GM23248 (cell line): ENCODE measurements at places on chromosomes 4 and X. TPM values are rescaled to one million over a fixed set of nuclear protein-coding genes. Genes with fewer than 3 reads are reported as not detected.

DGAT2L6 gene
- polyA plus RNA-seq = not detected in 2 replicates

H2BW1 gene
- polyA plus RNA-seq = not detected in 2 replicates

PAGE2 gene
- not detected in 2 replicates for polyA plus RNA-seq

MGARP gene
- polyA plus RNA-seq = 2.9 TPM in 2 replicates

CSAG1 gene
- 0.24 TPM in 1 of 2 replicates, not detected in the other for polyA plus RNA-seq

NAT8L gene
- polyA plus RNA-seq = 0.03 TPM in 1 of 2 replicates, not detected in the other

MAGEA6 gene
- not detected in 2 replicates for polyA plus RNA-seq

GRCh38 chr4:26076000-26076587 is 162.1 kb downstream of the SMIM20 start:
- peak; percentile 77 for DNase-seq

GRCh38 chrX:98338544-98338943 is 1454.8 kb downstream of the RPA4 start:
- DNase-seq = no peak

- DNase-seq = no peak
These were observed 136.9 kb downstream of the ASMT start for GRCh38 chrX:1751781-1752180.

DNA sequence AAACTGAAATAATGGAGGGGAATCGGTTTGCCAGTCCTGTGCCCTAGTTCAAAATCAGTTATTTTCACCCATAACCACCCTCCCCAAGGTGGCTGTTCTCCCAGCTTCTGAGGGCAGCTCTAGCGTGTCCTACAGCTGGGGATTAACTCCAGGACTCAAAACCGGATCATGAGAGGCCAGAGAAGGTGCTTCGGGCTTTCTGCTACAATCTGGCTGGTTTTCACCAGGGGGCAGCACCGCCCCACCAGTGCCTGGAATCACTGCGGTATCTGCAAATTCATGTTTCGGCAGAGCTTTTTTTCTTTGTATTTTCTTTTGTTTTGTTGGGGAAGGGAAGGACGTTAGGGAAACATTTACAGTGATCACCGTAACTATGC is 28.4 kb downstream of the PDHA1 start:
- DNase-seq = peak; percentile 78

DNA sequence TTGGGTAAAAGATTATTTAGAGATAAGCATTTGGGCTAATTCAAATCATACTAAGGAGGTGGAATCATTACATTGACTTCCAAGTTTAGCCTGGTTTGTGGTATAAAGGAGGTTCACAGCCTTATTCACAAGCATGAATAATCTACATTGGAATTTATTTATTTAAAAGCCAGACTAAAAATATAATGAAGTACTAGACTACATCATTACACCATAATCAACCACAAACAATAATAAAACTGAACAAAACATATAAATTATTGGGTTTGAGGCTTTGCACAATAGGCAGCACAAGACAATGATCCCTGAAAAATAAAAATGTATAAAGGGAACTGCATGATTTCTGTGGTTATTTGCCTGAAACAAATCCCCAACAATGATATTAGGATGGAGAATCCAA is 314.0 kb downstream of the GBA3 start:
- peak; percentile 60 for DNase-seq

DNA sequence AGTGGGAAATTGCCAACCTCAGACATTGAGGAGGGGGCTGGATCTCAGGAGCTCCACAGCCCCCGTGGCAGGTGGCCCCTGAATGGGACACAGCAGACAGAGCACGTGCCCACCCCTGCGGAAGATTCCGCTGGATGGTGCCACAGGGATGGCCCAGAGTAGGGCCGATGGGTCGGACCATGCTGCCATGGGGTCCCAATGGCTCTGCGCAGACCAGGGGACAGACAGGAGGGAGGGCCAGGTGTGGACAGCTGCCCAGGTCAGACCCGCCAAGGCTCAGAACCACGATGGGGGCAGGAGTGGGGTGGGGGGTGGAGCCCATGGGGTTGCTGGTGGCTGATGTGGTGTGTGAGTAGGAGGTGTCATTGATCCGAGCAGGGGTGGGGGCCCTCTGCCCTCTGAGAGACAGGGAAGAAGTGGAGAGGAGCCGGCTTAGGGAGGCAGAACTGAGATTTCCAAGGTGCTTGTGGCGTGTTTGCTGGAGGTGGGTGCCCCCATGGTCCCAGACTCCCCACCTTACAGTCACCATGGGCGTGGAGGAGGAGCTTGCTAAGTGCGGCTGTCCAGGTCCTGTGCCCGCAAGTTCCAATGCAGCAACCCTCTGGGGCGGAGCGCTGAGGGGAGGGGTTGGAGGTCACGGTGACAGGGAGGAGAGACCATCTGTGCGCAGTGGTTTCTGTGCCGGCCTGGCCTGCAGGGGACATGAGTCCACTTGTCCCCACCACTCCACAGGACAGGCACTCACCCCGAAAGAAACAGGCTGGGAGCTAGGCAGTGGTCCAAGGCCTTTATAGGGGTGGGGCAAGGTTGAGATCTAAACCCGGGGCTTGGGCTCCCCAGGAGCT is 12.9 kb downstream of the SH3TC1 start:
- no peak for DNase-seq

GRCh38 chrX:72020788-72021187 is 110.1 kb downstream of the NHSL2 start:
- no peak for DNase-seq

DNA sequence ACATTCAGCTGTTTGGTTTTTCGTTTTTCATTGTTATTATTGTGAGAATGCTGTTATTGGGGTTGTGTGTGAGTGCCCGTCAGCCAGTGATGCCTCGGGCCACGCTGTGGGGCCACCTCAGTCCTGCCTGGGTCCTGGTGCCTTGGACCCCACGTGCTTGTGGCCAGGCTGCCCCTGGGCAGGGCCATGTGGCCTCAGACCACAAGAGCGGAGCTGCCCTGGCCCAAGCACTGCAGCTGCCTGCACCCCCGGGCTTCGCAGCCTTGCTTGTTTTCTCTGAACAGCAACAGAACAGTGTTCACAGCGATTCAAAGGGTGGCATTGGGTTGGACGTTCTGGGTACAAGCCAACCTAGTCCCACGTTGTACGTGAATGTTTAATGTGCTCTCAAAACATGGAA is 56.9 kb downstream of the CPLX1 start:
- no peak for DNase-seq

GRCh38 chr4:65973186-65973585 is 302.9 kb upstream of the EPHA5 start:
- no peak for DNase-seq

DNA sequence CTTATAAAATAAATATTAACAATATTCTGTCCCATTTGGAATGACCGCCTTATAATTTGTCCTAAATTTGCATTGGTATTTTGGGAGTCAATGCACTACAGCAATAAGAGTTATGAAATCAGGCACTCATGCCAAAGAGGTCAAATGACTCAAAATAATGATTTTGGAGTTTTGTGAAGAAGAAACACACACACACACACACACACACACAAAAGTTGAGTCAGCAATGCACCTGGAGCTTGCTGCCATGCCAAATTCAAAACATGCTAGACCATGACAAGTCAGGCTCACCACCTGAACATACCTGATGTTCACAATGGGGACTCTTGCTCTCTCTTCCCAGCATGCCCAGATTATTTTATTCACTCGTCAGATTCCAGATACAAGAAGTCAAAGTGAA is 56.7 kb downstream of the PROM1 start:
- DNase-seq = no peak

DNA sequence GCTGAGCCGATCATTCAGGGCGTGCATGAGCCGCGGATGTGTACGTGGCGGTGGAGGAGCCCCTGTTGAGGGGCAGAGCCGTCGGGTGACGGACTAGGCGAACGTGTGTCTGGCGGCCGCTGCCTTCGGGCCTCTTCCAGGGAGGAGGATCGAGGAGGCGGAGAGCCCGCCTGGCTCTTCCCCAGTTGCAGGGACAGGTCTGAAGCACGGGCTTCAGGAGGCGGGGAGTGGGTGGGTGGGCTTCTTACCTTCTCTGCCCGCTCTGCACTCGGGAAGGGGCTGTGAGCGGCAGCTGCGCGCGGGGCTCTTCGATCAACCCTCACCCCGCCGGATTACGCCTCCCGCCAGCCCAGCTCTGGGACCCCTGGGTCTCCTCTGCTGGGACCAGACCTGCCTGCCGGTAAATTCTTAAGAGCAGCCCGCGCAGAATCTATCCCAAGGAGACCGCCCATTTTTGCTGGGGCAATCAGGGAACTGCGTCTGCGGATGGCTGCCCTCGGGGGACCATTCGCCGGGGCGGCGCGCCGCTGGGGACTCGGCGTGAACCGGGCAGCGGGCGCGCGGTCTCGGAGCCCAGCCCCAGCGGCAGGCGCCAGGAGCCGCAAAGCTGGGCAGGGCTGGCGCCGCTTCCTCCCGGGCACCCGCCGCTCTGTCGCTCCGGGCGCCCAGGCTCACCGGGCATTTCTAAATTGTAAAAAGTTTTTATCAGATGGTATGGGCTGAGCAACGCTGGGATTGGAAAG is 4.9 kb downstream of the PLAC8 start:
- DNase-seq = peak; percentile 66

GRCh38 chr4:75561789-75562188 is 5.9 kb downstream of the ODAPH start:
- DNase-seq = no peak

DNA sequence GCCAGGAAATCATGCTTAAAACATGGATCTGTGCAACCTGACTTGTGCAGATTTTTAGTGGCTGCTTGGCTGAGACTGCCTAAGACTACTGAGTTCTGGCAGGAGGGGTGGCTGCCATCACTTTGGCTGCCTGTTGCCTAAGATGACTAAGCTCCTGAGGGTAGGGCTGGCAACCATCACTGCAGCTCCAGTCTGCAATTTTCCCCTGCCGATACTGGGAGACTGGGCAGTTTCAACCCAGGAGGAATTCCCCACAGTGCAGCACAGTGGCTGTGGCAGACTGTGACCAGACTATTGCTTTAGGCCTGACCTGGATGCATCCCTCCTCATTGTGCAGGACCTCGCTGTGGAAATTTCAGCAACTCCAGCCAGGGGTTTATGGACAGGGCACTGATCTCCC is 544.9 kb downstream of the ANKRD50 start:
- peak; percentile 63 for DNase-seq

DNA sequence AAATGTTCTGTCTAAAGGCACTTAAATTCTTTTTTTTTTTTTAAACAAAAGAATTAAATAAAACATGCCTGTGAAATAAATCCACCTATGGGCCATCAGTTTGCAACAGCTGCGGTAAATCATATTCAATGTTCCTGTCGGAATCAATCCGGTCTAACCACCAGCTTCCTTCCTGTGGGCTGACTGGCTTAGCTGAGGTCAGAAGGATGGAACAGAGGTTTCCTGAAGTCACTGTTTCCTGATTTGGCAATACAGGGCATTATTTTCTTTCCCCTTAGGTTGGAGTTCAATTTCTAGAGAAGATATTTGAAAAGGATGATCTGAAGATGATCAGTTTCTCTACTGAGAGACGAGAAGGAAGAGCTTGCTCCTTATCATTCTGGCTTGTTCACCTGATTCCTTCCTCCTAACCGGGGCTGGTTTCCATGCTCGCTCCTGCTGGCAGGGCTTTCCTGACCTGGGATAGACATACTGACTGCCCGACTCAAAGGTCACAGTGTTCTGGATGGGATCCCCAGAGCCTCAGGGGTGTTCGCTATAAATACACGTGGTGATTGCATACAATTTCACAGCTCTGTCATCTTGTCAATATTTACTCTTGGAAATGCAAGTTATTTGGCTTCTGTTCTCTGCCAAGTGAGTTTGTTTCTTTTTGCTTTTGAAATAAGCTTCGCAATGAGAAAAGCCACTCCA is 21.7 kb downstream of the PDLIM3 start:
- no peak for DNase-seq

DNA sequence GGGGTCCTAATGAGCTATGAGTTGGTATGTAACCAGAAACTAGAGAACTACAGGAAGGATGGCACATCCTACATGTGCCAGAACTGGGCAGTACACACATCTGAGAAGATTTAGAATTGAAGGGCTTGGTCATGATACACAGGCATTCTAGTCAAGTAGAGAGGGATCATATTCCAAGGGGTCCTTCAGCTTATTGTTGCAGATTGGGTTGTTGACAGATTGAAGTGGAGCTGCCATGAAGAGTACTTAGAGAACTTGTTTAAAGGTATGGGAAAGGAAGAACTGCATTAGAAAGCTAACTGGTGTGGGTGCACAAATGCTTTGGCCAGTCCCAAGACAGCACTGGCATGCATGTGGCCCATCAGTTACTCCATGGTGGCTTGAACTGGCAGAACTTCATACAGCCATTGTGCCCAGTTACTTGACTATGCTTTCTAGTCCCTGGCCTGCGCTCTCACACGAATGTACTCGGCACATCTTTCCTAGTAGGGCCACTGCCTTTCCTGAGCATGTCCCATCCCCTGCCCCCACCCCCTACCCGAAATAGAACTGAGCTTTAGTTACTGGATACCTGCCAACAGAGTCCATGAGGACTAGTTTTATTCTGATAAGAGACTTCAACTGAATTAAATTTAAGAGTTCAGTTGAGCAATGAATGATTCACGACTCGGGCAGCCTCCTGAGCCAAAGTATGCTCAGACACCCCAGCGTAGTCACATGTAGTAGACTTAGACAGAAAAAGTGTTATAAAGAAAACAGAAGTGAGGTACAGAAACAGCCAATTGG is 64.0 kb downstream of the CCNG2 start:
- DNase-seq = peak; percentile 31

DNA sequence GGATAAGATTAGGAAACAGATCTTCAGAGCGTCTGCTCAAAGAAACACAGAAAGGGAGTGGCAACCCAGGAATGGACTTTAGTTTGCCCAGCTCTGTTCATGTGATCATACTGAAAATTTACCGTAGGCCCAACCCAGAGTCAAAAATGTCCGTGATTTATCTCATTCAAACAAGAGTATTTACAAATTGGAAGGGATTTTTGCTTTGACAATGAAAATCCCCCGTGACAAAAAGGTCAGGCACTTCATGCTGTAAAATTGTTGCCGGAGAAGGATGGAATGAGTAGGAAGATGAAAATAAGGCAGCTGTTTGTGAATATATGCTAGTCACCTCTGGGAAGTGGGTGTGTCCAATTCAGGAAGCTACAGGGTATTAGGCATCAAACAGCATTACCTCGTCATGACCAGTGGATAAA is 1.2 kb downstream of the SULT1B1 start:
- peak; percentile 19 for DNase-seq

DNA sequence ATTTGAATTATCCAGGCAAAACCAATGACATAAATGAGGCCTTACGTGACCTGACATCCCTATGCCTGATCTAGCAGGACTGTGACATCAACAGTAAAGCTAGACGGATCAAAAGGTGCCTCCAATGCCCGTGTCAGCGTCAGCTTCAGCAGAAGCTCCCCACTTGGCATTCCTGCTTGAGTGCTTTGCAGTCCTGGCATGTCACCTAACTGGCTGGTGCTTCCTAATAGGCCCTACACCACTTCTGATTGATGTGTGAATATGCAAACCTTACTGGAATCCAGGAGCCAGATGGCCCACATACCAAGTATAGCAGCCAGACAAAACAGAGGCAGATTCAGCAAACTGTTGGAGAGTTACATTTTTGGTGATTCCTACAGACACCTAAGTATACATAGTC is 224.2 kb downstream of the DMD start:
- DNase-seq = no peak

DNA sequence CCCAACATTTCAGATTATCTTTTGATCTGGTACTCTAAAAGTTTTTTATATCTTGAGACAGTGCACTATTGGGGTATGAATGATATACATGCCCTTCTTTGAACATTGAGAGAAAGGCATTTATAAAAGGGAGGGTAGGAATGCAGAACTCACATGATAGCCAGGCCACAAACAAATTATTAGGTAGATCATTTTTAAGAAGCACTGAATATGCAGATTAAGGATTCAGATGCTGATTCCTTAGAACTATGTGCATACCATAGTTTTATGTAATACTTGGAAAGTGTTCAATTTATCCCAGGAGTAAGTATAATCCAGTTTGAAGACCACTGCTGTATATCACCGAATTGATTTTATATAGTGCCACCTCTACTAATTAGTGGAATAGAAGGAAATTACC is 18.6 kb downstream of the CEP135 start:
- no peak for DNase-seq

- no peak for DNase-seq
These were observed 52.6 kb downstream of the GPR50 start for GRCh38 chrX:151228935-151229334.
